ENCODE measurements at places on chromosomes 5 and 9.
A peak's percentile ranks its signal among the peaks of the same experiment; 100 is the strongest.

- DNase-seq: no peak
These were observed 120.9 kb downstream of the SH3GL2 start for GRCh38 chr9:17699615-17700330.

DNA sequence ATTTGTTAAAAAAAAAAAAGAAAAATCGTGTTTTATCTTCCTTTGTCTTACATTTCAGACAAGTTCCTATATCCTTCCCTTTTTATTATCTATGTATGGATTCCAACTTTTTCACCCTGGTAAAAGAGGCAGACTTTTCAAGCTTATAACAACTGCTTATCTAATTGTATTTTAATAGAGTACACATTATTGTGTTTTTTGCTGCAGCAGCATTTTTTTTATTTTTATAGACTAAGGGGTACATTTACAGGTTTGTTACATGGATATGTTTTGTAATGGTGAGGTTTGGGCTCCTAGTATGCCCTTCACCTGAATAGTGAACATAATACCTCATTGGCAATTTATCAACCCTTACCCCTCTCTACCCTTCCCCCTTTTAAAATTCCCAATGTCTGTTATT lies 195.0 kb upstream of the RGMB start:
- DNase-seq: no peak

- DNase-seq: peak; percentile 51
These were observed 17.4 kb downstream of the MGAT1 start for GRCh38 chr5:180785121-180785781.

- no peak for DNase-seq
These were observed 125.1 kb upstream of the CLINT1 start for GRCh38 chr5:157983906-157984551.

- no peak for DNase-seq
These were observed 533.1 kb downstream of the AGTPBP1 start for GRCh38 chr9:85208666-85209065.

- no peak for DNase-seq
These were observed 475.1 kb downstream of the TMEM232 start for GRCh38 chr5:110251366-110251765.

- DNase-seq: no peak
These were observed 396.3 kb downstream of the YTHDC2 start for GRCh38 chr5:113909782-113910181.

DNA sequence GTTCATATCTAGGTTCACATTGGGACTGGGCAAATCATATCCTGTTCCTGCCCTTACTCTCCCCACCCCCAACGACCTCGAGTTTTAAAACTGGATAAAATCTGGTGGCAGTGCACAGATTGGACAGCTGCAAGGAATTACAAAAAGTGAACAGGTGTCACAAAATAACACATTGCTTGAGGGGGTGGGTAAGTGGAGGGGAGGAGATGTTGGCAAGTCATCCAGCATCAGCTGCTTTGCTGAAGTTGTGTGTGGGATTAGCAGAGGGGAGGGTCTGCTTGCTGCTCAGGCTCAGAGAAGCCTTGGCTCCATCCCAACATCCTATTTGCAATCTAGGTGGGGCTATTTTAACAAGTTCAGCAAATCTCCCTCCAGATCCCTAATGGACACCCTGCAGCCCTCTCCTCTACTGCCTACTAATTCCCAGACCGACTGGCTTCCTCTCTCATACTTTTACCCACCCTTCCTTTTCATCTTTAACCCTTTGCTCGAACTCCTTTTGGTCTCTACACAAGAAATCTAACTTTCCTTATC lies 39.8 kb upstream of the SLC24A2 start:
- DNase-seq: no peak

GRCh38 chr9:88996046-88996920 lies 5.0 kb downstream of the S1PR3 start:
- DNase-seq: no peak

- no peak for DNase-seq
These were observed 58.7 kb upstream of the CTSL start for GRCh38 chr9:87667164-87667738.

DNA sequence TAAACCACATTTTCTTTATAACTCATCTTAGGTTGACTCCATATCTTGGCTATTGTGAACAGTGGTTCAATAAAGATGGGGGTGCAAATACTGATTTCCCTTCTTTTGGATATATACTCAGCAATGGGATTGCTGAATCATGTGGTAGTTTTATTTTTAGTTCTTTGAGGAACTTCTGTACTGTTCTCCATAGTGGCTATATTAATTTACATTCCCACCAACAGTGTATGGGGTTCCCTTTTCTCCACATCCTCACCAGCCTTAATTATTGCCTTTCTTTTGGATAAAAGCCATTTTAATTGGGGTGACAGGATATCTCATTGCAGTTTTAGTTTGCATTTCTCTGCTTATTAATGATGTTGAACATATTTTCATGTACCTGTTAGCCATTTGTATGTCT lies 107.7 kb upstream of the EQTN start:
- no peak for DNase-seq

GRCh38 chr9:126722922-126723806 lies 81.7 kb upstream of the ZBTB43 start:
- DNase-seq: no peak

DNA sequence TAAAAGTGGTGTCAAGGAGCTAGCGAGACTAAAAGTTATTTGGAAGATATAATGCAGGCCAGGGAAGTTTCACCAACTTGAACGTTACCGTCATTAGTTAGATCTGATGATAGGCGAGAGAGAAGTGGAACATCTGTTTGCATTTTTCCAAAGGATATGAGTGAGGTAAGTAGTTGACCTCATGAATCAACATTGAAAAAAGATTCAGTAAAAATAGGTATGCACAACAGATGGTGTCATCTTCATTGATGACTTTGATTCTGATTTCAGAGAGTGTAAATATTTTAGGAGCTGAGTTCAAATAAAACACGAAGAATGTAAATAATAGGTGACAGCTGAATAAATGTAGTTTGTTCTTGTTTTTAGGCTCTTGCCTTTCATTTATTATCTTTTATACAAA lies 998.9 kb upstream of the CDH6 start:
- DNase-seq: no peak

DNA sequence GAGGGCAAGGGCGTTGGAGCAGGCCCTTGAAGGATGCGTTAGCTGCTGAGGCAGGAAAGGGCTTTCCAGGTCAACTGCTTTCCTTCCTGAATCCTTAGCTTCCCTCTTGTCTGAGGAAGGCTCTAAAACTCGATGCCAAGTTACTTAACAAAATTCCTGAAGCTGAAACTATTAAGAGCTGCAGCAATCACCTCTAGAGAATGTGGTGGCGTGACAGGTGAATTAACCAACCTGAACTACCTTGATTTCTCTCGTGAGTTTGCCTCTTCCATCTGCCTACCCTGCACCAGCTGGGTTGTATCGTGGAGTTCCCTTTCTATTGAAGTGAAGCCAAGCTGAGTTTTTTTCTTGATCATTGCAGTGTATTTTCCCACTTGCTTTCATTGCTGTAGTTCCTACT lies 96.1 kb downstream of the PDE8B start:
- no peak for DNase-seq

DNA sequence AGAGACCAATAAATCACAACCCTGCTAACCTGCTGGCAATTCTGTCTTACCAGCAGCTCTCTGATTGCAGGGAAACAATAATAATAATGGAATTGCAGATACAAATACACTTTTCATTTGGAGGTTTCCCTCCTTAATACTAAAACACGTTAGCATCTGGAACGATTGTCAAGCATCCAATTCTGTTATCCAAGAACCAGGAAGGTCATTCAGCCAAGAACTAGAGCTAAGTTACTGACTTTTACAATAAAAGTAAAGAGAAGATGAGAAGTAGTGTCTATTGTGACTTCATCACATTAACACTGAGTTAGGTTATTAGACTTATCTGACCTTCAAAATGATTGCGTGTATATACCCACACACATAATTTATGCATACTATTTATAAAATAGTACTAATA lies 335.6 kb downstream of the BRINP1 start:
- no peak for DNase-seq

DNA sequence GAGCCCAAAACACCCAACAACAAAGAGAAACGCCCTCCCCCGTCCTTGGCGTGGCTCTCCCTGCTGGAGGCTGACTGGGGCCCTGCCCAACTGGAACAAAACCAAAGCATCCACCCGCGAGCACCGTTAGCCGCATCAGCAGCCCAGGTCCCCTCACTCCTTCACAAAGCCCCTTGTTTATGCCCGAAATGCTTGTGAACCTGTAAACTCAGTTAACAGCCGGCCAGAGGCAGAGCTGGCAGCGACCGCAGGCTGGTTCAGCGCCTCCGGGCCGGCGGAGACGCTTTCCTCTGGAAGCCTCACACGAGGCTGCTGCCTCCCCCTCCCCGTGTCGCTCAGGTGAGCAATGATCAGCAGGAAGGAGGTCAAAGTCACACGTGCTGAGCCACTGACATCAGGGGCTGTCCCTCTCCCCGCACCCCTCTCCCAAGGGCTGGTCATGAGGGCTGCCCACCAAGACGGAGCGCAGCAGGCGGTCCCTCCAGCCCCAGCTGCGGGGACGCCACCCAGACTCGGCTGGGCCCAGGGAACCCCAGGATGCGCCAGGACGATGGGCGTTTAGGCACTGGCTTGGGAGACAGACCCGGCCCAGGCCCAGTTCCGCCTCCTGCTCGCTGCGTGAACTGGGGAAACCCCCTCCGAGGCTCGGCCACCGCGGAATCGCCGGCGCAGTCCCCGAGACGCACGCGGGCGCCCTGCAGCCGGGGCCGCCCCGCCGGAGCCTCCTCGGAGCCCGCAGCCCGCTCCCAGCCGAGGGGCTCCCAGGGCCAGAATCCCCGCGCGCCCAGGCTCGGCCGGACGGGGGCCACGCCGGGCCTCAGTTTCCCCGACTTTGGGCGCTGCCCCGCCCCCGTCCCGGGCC lies 563 bp downstream of the SNAPC4 start:
- no peak for DNase-seq

All from fibroblast of skin of left quadriceps (primary cell).